ENCODE measurements at places on chromosomes 7 and 10.

GRCh38 chr7:66326501-66327215 is 121.5 kb downstream of the TPST1 start:
- peak; percentile 37 for DNase-seq

DNA sequence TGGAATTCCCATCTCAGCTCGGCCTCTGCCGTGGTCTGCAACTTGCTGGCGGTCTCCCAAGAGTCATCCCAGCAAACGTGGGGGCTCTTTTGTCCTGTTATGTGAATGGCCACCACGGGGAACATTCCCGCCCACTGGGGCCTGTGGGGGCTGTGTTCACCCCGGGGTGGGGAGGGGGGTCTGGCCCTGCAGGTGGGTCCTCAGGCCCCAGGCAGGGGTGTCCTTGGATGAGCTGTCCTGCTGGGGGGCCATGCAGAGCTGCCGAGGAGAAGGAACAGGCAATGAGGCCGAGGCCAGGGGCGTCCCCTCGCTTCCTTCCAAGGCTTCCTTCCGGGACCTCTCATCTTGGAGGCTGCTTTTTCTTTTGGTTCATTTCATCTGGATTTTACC is 24.4 kb upstream of the PITRM1 start:
- DNase-seq, result no peak

- DNase-seq, result no peak
These were observed 122.2 kb downstream of the TSPAN12 start for GRCh38 chr7:120735791-120736190.

DNA sequence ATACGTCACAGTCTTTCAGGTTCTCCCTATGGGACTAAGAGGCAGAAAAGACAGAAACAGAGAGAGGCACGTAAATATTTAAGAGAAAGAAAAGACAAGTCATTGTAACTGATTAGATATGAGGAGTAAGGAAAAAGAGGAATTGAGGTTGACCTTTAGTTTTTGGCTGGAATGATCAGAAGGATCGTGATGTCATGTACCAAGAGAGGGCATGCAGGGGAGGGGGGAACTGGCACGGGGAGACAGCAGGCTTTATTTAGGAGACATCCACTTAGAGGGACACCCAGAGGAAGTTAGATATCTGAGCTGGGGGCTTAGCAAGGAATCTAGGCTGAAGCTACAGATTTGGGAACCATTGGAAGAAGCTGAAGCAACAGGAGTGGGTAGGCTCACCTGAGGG is 9.2 kb upstream of the LRRC20 start:
- DNase-seq, result peak; percentile 22

- no peak for DNase-seq
These were observed 46.2 kb downstream of the NOC3L start for GRCh38 chr10:94316560-94316959.

- DNase-seq, result peak; percentile 19
These were observed 105.6 kb downstream of the MAPK8 start for GRCh38 chr10:48412081-48412480.

GRCh38 chr10:29611781-29612381 is 22.9 kb downstream of the SVIL start:
- DNase-seq, result no peak

GRCh38 chr7:43537765-43538403 is 45.0 kb upstream of the STK17A start:
- DNase-seq, result no peak

DNA sequence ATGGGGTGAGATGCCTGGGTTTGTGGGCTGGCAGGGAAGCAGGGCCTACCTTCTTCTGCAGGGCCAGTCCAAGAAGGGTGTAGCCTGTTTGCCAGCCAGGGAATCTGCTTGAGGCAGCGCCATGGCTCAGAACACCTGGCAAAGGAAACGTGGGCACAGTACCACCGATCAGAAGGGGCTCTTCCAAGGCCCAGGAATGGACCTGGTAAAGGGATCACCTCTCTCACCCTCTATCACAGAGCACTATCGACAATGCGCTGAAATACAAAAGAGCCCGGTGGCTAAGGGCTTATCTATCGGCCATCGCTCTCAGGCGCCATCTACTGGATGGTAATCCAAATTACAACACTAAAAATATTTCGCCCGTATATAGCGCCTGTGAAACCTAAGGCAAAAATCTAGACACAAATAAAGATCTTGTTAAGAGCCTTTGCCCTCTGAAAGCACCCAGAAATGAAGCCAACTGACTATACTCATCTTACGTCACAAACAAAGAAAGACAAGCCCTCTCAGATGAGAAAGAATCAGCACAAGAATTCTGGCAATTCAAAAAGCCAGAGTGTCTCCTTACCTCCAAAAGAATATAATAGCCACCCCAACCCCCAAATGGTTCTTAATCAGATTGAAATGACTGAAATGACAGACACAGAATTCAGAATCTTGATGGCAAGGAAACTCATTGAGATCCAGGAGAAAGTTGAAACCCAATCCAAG is 217.8 kb upstream of the HPS1 start:
- peak; percentile 63 for DNase-seq

GRCh38 chr7:92769394-92769699 is 67.0 kb downstream of the CDK6 start:
- DNase-seq, result no peak

DNA sequence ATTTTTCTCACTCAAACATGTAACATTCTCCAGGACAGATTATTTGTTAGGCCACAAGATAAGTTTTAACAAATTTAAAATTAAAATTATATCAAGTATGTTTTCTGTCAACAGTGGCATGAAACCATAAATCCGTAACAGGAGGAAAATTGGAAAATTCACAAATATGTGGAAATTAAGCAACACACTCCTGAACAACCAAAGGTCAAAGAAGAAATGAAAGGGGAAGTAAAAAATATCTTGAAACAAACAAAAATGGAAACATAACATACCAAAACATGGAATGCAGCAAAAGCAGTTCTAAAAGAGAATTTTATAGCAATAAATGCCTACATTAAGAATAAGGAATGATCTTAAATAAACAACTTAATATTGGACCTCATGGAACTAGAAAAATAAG is 147.3 kb downstream of the ZEB1 start:
- no peak for DNase-seq

DNA sequence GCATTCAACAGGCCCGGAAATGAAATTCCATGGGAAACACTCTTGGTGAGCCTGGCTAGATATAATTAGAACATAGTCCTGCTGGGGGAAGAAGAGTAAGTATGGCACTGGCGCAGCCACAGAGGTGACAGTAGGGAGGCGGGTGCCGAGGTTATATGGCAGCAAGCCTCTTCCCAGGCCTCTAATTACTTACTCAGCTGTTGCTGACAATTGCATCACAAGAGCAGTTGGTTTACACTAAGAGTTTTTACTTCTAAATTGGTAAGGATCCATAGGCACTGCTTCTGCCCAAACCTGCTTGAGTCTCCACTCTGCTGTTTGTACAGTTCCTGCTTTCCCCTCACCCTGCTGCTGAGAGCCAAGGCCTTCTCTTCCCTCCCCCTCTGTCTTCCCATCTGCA is 93.3 kb upstream of the DUSP5 start:
- peak; percentile 27 for DNase-seq

DNA sequence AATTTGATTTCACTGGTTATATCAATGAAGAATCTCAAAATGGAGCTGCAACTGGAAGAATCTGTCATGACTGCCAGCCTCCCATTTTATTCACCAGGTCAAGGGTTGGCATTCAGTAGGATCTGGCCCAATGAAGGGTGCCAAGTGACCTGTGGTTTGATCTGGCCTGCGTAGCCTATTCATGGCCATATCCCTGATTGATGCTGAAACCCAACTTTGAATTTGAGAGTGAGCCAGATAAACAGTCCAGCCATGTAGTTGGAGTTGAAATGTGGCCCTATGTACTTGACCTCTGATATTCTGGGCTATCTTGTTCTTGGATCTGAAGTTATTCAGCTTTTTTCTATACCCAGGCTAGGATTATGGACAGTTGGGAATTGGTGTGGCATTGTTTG is 1.5 kb downstream of the MKLN1 start:
- DNase-seq, result peak; percentile 9

- DNase-seq, result no peak
These were observed 23.1 kb upstream of the C10orf71 start for GRCh38 chr10:49275896-49276295.

DNA sequence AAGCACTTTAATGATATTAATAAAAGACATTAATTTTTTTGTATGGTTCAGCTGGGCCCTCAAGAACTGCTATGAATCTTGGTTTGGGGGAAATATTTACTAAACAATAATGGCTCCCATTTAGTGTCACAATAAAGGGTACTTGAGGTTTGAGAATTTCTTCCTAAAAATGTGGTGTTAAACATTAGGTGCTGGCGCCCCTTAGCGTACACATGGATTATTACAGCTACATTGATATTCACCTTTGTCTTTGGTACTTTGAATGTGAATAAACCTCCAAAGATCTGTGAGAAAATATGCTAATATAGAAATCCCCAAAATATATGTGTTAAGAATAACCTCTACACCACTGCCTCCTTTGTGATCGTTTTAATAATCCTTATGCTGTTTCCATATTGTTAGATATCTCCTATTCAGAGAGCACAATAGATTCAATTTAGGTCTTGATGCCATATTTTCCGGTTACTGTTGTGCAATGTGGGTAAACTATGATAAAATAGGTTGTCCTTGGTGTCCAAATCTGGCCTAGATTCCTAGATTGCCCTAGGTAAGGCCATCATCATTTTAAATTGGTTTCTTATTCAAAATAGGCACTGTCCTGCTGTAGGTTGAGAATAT is 161.8 kb upstream of the CACNA2D1 start:
- peak; percentile 69 for DNase-seq

GRCh38 chr7:42485301-42485766 is 248.3 kb upstream of the GLI3 start:
- DNase-seq, result no peak

- DNase-seq, result no peak
These were observed 166.7 kb upstream of the PRKCQ start for GRCh38 chr10:6746782-6747181.

- DNase-seq, result no peak
These were observed 6.2 kb downstream of the SLC26A4 start for GRCh38 chr7:107666790-107667189.

DNA sequence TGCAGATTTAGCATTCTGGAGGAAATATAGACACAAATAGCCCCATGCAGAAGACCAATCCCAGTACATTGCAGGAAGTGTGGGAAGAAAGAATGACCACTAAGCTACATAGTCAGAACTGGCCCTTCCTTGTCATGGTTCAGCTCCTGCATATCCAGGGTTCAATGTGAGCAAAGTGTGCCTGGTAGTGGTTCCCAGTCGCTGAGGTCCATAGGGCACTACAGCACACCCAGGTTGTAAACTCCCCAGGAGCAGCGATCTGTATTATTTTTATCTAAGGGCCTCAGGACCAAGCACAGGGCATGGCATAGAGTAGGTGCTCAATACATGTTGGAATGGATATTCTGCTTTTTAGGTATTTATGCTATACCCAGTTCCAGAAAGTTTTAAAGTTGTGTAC is 114.4 kb downstream of the RTKN2 start:
- DNase-seq, result no peak

- DNase-seq, result no peak
These were observed 120.5 kb downstream of the CCNY start for GRCh38 chr10:35456784-35457183.

GRCh38 chr7:149071641-149072437 is 18.7 kb downstream of the ZNF786 start:
- no peak for DNase-seq
